ENCODE measurements at places on chromosomes 12 and 14.

GRCh38 chr12:66047411-66048021 lies 83.0 kb downstream of the LLPH start:
- DNase-seq = no peak

- no peak for DNase-seq
Measured at GRCh38 chr14:104291123-104292000, 153.0 kb downstream of the KIF26A start.

- DNase-seq = no peak
Measured at GRCh38 chr12:27480016-27480415, 33.5 kb downstream of the SMCO2 start.

DNA sequence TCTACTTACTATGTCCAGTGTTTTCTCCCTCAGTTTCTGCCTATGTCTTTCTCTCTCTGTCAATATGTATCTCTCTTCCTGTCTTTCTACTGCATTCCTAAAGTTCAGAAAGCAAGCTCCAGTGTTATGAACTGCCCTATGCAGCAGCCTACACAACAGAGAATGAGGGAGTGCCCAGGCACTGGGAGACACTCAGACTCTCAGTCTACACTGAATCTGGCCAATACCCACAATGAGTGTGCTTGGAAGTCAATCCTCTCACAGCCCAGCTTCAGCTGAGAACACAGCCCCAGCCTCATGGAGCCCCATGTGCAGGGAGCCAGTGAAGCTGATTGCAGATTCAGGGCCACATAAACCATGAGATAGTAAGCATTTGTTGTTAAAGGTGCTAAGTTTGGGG lies 128.7 kb downstream of the ALG10 start:
- no peak for DNase-seq

- DNase-seq = no peak
Measured at GRCh38 chr12:59149995-59150642, 229.8 kb upstream of the LRIG3 start.

GRCh38 chr12:115457798-115458197 lies 773.8 kb upstream of the TBX3 start:
- no peak for DNase-seq

DNA sequence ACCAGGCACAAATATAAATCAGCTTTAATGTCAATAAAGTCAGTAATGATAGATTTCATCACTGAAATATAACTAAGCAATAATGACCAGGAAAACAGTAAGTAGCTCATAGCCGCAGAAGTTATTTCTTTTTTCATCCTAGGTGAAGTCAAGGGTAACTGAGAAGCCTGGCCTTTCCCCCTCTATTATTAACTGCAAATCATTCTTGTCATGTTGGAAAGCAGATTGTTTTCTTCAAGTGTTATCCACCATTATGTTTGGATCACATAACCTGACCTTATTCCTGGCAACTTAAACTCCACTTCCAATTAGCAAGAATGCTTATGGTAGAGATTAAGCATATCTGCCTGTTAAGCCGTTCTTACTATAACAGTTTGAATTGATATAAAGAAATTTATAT lies 603.4 kb upstream of the FOXG1 start:
- no peak for DNase-seq

- DNase-seq = no peak
Measured at GRCh38 chr12:127560041-127560478, 706.9 kb upstream of the TMEM132C start.

DNA sequence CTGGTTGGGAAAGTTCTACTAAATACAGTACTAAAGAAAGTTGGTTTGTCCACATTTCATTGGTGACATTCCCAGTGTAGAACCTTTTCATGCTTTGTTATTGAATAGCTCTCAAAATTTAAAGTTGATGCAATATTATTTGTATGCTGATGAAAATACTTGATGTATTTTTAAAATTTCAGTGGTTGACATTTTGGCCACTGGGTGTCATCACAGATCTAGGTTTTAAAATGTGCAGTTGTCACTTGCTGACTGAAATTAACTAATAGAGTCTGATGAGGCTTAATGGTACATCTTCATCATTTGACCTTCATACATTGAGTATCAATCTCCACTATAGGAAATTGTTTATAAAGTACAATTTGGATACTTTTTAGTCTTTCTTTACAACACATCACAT lies 37.1 kb downstream of the CMAS start:
- no peak for DNase-seq

DNA sequence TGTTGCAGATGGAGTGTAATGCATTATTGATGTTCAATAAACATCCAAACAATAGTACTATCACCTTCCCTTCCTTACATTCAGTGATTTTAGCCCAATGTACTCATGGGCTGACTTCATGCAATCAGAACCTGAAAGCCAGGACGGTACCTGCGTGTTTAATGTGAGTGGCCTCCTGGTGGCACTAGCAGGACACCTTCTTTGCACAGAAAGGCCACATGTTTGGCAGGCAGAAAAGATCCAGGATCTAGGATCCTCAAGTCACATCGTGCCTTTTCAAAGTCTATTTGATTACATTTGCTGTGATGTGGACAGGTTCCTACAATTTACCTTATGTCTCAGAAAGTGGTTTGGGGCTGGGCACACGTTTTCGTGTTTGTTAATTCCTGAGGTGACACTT lies 82.9 kb downstream of the NEDD1 start:
- DNase-seq = no peak

DNA sequence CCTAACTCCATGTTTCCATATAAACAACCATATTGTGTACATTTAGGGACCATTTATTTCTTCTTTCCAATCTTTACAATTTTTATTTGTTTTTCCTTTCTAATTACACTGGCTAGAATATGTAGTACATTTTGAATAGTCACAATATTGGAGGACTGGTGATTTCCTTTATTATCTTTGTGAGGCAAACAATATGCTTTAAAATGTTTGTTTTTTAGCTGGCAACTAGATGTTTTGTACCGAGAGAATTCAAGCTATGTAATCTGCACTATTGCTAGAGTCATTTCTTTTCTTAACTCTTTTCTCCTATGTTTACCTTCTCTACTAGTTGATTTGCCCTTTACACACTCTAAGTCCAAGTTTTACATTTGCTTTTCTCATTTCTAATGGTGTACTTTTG lies 13.3 kb upstream of the NTN4 start:
- no peak for DNase-seq

GRCh38 chr12:110010853-110011723 lies 11.9 kb downstream of the ANKRD13A start:
- DNase-seq = no peak

DNA sequence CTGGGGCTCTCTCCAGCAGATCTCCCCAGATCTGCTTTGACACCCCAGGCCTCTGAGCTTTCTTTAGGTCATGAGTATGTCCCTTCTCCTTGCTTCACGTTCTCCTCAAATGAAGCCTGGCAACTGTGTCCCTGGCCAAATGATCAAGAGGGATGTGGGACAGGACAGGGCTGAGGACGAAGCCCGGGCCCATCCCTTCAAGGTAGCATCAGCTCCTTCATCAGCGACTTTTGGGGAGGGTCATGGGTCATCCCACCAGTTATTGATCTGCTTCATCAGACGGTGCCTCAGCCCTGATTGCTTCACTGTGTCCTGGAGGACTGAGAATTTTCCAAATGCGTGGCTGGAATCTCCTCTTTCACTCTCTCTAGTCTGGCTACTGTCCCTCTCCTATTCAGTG lies 32.3 kb downstream of the ACADS start:
- no peak for DNase-seq

DNA sequence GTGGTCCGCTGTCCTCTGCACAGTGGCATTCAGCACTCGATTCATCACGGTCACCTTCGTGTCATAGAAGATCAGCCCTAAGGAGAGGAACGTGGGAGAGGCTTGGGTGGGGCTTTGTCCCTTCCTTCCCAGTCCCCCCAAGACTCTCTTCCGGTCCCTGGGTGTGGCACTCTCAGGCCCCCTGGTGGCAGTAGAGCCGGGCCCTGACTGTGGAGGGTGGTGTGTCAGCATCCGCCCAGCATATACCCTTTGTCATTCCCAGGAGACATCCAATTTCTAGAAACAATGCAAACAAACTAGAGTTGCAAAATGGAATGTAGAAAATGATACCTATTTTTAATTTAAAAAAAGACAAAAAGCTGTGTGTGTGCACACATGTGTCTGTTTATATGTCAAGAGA lies 45.0 kb downstream of the TRAFD1 start:
- DNase-seq = no peak

DNA sequence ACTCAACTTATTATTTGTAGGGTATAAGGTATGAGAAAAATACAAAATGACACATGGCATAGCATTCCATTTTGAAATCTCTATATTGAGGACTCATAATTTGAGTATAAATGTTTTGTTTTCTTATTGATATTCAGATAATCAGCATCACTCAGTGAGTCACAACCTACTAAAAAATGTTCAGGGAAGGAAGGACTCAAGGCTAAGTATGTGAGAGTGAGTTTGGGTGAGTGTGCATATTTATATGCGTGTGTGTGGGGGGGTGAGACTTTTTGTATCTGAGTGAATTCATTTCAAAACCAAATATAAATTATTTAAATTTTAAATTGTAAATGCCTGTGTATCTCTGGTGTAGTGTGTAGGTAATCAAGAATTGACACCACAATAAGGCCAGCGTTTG lies 87.8 kb upstream of the PRKD1 start:
- DNase-seq = no peak

- no peak for DNase-seq
Measured at GRCh38 chr12:28800129-28800528, 348.9 kb upstream of the FAR2 start.

DNA sequence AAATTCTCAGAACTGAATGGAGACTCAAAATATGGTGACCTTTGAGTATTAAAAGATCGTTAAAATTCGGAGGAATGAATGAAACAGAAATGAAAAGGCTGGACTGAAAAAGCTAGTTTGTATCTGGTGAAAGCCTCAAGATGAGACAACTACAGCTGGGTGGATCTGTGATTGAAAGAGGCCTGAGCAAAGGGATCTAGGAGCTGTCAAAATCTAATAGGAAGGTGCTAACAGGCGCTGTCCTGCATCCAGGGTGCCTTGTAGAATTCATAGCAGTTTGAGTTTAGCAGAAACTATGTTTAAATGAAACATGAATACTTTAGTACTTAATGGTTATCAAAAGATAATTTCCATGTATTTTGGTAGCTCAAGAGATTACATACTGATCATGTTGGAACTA lies 2.3 kb downstream of the YY1 start:
- DNase-seq = no peak

DNA sequence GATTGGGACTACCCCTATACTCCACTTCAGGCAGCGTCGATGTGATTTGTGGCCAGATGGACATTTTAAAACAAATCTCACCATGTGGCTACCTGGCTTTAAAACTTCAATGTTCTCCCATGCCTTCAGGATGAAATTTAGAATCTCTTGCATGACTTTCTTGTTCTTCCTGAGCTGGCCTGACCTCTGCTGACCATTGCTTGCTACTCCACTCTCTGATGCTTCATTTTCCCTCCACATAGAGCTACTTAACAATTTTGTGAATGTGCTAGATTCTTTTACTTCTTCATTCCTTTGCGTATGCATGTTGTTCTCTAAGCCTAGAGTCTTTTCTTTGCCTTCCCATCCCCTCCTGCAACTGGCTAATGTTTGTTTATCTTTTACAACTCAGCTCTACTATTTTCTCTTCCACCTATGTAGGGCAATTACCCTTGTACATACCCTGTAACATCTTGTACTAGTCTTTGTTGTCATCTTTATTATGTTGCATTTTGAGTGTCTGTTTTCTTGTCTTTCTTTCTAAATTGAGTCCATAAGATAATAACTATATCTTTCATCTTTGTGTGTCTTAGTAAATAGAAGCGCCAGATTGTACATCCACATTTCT lies 41.2 kb downstream of the YLPM1 start:
- DNase-seq = no peak

GRCh38 chr12:46258129-46258528 lies 10.7 kb downstream of the SLC38A1 start:
- DNase-seq = no peak

DNA sequence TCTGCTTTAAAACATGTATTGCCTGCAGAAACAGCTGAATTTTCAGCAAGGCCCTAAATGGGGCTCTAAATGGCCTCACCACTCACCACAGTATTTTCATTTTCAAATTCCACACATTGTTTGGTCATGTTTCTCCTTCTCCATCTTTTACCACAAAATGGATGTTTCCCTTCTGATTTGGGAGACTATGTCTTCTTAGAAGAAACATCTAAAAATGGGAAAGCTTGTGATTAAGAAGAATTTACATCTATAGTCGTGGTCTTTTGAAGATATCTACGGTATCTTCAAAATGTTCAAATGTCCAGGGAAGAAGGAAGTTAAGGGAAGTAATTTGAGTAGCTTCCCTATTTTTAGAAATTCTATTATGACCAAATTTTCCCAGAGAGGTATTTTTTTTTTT lies 20.7 kb upstream of the TUBA1C start:
- no peak for DNase-seq

GRCh38 chr14:56953884-56954283 lies 143.6 kb upstream of the OTX2 start:
- no peak for DNase-seq

DNA sequence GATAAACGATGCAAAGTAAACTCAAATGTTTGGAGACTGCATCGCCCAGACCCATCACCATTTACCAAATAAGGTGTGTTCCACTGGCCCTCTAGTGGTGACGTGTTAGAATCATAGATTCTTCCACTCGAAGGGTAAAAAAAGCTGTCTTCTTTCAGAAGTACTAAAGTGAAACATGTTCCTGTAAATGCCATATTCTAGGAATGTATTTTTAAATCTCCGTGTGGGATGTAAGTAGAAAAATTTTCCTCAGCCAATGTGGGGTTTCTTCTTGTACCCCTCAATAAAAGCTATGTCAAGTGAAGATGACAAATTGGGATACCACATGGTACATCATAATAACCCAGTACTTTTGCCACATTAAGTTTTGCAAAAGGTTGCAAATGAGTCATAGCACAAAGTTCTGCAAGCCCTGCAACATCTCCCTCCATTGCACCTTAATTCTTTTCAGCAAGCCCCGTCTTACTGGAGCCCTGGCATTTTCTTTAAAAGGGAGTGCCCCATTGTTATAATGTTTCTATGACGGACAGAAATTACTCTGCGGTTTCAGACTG lies 100.8 kb downstream of the CCER1 start:
- DNase-seq = no peak

GRCh38 chr12:41983856-41984255 lies 160.8 kb downstream of the GXYLT1 start:
- no peak for DNase-seq

DNA sequence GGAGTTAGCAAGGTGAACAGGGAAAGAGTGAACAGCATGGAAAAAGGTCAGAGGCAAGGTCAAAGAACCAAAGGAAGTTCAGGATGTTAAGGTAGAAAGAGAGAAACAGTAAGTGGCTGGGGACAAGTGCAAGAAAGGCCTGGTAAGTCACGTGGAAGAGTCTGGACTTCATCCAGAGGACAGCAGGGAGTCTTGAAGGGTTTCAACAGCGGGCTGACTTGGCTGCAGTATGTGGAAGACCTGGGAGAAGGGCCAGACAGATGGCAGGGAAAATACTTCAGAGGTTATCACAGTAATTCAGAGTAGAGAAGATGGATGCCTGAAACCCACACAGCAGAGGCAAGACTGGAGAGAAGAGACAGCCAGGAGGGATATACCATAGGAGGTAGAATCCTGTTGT lies 34.0 kb downstream of the CIT start:
- DNase-seq = no peak

Data from cortex of kidney (tissue), 1 donor.